ENCODE measurements at places on chromosomes 7 and 10.

DNA sequence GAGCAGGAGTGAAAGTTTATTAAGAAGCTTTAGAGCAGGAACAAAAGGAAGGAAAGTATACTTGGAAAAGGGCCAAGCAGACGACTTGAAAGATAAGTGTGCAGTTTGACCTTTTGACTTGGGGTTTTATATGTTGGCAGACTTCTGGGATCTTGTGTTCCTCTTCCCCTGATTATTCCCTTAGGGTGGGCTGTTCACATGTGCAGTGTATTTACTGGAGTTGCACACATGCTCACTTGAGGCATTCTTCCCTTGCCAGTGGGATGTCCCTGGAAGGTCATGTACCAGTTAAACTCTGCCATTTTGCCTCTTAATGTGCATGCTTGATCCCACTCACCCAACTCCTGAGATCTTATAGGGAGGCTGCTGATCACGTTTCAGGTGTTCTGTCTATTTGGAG lies 23.4 kb upstream of the ARHGAP12 start:
- DNase-seq: no peak

DNA sequence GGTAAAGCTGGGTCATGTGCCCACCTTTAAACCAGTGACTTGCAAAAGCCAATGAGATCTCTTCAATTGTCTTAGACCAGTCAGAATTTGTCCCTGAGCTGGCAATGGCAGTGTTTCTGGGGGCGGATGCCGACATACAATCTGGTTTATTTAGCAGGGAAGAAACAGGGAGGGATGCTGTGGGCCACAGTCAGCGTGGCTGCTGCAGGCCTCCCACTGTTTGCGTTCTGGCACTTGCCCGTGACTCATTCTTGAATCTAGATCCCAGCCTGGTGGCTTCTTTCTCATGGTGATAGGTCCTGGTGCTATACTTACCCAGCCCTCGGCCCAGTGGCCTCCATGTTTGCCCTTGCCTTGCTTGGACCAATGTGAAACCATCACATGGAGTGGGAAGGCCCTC lies 3.1 kb upstream of the CPA1 start:
- no peak for DNase-seq

GRCh38 chr10:16748749-16749148 lies 68.5 kb downstream of the RSU1 start:
- no peak for DNase-seq

GRCh38 chr10:128035557-128035973 lies 90.7 kb downstream of the MKI67 start:
- no peak for DNase-seq

- peak; percentile 21 for DNase-seq
Measured at GRCh38 chr10:100723180-100723579, 22.2 kb upstream of the PAX2 start.

- DNase-seq: no peak
Measured at GRCh38 chr10:58950618-58951017, 225.8 kb upstream of the PHYHIPL start.

GRCh38 chr10:80530251-80530650 lies 7.5 kb upstream of the SH2D4B start:
- DNase-seq: no peak

GRCh38 chr10:44478876-44479705 lies 94.2 kb upstream of the CXCL12 start:
- DNase-seq: peak; percentile 62

DNA sequence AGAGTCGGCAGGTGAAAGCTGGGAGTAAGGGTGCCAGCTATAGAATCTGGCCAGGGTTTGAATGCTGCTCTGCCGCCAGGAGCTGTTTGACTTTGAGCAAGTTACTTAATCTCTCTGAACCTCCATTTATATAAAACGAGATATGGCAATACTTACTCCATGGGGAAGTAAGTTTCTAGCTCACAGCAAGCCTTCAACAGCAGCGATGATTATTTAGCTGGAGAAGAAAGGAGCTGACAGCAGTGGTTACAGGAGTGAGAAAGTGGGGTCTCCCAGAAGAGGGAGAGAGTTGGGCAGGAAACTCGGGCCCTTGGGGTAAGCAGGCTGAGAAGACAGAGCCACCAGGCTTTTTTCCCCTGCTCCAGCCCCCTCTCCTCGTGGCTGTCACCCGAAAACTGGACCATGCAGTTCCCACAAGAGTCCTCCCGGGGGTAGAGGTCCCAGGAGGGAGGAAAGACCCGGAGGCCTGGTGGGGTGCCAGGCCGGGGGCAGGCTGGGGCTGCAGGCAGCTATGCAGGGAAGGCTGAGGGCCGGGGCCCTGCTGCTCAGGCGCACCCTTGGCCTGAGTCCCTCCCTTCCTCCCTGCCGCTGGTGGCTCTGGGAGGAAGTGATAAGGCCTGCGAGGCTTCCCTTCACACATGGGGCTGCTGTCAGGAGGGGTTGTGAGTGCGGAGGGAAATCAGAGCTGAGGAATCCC lies 3.5 kb downstream of the NOS3 start:
- DNase-seq: no peak

- DNase-seq: no peak
Measured at GRCh38 chr10:47082055-47082784, 171.0 kb downstream of the PTPN20 start.

DNA sequence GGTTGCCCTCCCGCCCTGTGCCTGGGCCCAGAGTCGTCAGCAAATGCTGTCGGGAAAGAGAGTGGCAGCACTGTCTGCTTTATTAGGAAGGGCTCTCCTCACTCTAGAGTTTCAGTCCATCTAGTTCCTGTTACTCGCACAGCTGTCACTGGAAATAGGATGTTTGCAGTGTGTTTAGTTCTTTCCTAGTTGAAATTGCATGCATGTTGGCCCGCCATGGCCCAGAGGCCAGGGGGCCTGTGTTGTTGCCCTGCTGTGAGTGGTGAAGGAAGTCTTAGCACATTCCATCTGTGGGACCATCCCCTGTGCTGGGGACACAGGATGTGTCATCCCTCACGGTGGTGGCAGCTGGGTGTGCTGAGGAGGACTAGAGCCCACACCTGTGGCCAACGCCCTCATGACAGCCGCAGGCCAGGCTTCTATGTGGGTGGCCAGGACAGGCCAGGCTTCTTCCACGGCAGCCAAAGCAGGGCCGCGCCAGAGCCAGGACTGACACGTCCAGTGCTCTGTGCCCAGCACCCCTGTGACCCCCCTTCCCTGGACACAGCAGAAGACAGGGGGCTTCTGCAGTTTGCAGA lies 45.4 kb downstream of the ZNF467 start:
- DNase-seq: no peak

GRCh38 chr10:129706523-129706922 lies 239.5 kb downstream of the MGMT start:
- DNase-seq: peak; percentile 35

DNA sequence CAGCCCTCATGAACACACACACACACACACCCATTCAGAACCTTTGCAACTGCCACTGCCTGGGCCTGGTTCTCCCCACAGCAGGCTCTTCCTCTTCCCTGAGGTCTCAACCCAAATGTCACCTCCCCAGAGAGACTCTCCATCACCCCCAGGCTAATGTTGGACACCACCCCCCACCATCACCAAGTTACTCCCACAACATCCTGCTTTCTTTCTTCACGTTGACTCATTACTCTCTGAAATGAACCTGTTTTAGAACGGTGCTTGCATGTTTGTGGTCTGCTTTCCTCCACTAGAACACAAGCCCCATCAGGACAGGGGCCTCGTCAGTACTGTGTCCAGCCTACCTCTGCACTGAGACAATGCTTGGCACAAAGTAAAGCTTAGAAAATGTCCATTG lies 16.0 kb downstream of the AFAP1L2 start:
- no peak for DNase-seq

GRCh38 chr7:47128700-47129099 lies 453.2 kb downstream of the TNS3 start:
- DNase-seq: no peak

- DNase-seq: no peak
Measured at GRCh38 chr10:104492329-104492940, 138.8 kb downstream of the CFAP58 start.

DNA sequence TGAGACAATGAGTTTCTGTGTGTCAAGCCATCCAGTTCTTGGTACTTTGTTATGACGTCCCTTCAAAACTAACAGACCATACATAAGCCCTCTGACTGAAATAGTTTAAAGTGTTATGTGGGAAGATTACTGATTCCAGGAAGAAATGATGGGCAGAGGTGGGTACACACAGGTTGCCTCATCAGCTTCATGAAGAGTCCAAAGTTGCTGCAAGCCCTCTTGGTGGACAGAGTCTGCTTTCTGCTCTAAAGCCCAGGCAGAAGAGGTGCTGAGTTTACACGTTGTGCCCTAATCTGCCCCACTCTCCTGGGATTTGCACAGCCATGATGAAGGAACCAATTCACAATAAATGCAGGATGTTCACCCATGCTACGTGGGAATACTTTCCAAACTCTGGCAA lies 187.4 kb downstream of the PARD3 start:
- no peak for DNase-seq

DNA sequence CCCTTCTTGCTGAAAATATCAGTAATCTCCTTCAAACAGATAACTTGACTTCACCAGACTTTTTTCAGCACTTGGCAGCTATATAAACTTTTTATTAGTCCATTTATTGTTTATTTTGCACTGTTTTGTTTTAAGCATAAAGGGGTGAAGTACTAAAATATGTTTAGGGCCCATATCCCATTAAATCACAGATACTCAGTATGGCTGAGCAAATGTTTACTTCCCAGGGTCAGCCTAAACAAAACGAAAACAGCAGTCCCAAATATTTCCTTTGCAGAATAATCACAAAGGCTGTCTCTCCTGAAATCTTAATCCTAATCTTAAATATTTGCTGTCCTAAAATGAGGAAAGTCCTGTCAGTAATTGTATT lies 649.6 kb downstream of the TNS3 start:
- no peak for DNase-seq

DNA sequence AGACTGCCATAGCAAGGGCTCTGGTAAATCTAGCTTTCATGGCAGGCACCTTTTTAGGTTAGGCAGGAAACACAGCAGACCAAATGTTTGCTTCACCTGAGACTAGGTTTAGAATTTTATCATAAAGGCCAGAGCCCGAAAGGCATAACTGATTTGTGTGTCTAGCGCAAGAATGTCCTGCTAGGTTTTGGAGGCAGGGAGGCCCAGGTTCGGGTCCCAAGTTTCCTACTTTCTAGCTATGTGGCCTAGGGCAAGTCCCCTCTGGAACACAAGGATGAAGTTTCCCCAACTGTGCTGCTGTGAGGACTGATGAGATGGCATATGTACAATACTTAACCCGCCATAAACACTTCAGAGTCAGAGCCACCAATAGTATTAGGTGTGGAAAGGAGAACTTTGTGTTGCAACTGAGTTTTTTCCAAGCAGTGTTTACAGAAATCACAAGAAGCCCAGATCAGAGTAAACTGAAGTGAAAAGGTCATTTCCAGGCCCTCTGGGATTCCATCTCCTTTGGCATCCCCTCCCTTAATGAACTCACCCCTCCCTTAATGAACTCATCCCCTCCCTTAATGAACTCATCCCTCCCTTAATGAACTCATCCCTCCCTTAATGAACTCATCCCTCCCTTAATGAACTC lies 244.9 kb downstream of the SKAP2 start:
- DNase-seq: no peak

- no peak for DNase-seq
Measured at GRCh38 chr7:121102619-121103018, 114.1 kb downstream of the CPED1 start.

GRCh38 chr10:3407208-3407607 lies 234.6 kb upstream of the PITRM1 start:
- no peak for DNase-seq

DNA sequence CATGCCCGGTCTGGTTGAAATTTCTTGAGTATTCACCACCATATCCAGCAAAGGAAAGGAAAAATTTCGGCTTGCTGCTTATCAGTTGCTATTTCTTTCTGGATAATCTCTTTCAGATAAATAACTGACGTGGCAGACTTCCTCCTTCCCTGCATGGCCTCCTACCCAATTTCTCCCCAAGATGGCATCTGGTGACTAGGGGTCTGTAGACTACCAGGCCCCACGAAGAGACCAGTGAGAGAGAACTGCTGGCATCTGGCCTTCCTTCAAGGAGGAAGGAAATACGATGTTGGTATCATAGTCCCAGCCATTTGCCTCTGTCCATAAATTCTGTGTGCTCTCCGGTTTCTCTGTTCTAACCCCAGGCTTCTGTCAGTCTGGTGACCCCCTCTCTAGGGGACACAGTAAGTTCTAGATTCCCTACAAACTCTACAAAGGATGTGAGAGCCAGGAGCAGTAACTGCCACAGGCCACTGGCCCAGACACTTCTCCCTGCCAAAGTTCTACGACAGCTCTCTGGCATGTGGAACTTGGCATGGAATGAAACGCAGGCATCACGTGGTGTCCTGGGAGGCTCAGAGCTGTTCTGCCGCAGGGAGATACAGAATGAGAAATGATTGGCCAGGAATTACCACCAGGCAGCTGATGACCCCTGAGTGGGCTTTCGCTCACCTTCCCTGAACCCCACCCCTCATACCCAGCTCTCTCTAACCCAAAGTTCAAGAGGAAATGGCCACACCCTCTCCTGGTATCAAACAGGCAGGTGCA lies 30.0 kb upstream of the MSRB2 start:
- peak; percentile 73 for DNase-seq

- DNase-seq: no peak
Measured at GRCh38 chr10:102595293-102595692, 49.0 kb upstream of the TRIM8 start.

DNA sequence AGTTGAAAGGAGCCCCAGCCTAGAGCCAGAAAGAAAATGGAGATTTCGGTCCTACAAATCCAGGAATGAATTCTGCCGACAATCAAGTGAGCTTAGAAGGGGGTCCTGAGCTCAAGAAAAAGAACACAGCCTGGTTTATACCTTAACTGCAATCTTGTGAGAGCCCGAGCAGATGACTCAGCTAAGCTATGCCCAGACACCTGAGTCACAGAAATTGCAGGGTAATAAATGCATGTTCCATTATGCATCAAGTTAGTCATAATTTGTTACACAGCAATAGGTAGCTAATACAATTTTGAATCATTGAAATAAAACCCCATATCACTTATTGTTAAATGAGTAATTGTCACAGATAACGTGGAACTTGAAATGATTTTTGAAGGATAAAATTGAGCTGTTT lies 111.8 kb upstream of the FOXP2 start:
- DNase-seq: no peak

- no peak for DNase-seq
Measured at GRCh38 chr7:27802999-27803398, 63.0 kb downstream of the TAX1BP1 start.

- no peak for DNase-seq
Measured at GRCh38 chr10:84659027-84659426, 330.6 kb downstream of the CCSER2 start.

DNA sequence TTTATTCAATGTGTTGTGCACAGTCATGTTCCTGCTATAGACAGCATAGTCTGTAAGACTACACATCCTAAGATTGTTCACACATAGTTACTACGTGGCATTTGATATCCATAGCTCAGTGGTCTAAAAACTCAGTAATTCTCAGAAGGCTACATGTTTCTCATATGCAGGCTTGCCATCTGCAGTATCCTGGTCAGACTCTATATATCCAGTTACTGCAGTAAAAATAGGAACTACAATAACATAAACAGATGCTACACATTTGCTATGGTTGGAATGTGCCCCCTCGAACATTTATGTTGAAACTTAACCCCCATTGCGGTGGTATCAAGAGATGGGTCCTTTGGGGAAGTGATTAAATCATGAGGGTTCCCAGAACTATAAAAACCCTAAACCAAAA lies 1377.8 kb upstream of the LRRTM3 start:
- no peak for DNase-seq

- DNase-seq: no peak
Measured at GRCh38 chr10:33314811-33315561, 19.5 kb downstream of the NRP1 start.
